Prostate gland (tissue), 2 donors: ENCODE measurements at places on chromosomes 16 and 17.

GRCh38 chr17:78842881-78843565, 2.4 kb upstream of the USP36 start:
- DNase-seq: no peak

- peak; percentile 64 for DNase-seq
Measured at GRCh38 chr16:31134625-31135534, 647 bp downstream of the PRSS8 start.

GRCh38 chr17:74637265-74637664, 13.7 kb upstream of the CD300E start:
- DNase-seq: no peak

GRCh38 chr17:54967621-54968261, 713 bp downstream of the COX11 start:
- DNase-seq: no peak

DNA sequence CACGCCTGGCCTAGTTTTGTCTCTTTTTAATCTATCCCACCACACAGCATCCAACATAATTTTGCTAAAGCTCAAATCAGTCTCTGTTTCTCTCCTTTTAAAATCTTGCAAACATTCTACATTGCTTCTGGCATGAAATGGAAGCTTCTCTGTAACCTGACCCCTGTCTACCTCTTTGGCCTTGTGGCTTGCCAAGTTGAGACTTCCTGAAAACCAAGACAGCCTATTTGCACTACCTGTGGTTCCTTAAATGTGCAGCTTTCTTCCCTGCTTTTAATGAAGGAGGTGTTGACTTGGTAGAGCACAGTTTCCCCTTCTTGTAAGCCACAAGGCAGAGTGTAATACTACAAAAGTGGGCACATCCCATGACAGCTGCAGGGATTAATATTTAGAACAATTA, 6.0 kb upstream of the CCL3 start:
- no peak for DNase-seq

- no peak for DNase-seq
Measured at GRCh38 chr16:3598236-3598635, 13.2 kb downstream of the SLX4 start.

DNA sequence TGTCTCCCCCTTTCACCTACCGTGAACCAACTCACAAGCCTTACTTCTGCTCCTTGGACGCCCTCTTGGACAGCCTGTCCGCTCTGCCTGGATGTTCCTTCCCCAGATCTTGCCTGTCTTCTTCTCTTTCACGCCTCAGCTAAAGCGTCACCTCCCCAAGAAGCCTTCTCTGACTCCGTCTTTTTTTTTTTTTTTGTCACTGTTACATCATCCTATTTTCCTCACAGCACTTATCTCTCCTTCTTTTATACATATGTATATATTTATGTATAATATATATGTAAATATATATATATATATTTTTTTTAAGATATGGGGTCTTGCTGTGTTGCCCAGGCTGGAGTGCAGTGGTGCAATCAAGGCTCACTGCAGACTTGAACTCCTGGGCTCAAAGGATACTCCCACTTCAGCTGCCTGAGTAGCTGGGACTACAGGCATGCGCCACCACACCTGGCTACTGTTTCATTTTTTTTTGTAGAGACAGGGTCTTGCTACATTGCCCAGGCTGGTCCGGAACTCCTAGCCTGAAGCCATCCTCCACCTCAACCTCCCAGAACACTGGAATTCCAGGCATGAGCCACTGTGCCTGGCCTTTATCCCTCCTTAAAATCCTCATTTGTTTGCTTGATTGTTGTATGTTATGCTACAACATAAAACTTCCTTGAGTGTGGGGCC, 16.5 kb upstream of the AKTIP start:
- no peak for DNase-seq

GRCh38 chr17:41513168-41513547, 5.5 kb downstream of the KRT15 start:
- DNase-seq: no peak

GRCh38 chr17:55530064-55530463, 18.8 kb upstream of the SMIM36 start:
- DNase-seq: no peak

DNA sequence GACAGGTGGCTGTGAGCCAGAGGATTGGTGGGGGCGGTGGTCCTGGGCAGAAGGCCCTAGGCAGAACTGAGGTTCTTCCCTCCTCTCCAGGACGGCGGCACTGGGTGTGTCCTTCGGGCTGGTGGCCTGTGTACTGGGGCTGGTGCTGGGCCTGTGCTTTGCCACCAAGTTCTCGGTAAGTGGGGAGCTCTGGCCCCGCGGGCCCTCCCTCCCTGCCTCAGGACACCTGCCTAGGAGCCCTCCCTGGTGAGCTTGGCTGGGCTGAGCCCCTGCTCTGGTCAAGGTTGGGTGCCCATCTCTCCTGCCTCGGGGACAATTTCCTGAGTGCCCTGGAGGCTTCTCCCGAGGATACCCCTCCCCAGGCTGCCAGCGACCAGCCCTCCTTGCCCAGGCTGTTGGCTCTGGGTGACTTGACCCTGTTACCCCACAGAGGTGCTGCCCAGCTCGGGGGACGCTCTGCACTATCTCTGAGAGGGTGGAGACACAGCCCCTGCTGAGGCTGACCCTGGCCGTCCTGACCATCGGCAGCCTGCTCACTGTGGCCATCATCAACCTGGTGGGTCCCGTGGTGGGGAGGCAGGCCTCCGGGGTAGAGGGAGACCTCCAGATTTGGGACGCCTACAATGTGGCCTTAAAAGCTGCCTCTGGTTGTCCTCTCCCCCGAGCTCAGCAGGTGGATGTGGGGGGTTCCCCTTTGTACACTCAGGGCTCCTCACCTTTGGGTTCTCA, 42.0 kb downstream of the ADCY7 start:
- no peak for DNase-seq

DNA sequence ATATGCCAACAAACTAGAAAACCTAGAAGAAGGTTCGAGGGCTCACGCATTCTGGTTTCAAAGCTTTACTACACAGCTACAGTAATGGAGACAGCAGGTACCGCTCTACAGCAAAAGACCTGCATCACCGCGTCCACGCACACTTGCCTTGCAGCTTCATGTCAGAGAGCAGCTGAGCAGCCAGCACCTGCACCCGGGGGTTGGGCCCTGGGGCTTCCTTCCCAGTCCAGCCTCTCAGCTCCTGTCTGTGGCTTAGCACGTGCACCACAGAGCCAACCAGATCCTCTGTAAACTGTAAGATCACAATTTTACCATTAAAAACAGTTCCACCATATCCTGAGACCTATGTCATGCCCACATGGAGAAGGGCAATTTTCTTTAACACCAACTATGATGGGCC, 15.3 kb downstream of the MEAK7 start:
- no peak for DNase-seq

DNA sequence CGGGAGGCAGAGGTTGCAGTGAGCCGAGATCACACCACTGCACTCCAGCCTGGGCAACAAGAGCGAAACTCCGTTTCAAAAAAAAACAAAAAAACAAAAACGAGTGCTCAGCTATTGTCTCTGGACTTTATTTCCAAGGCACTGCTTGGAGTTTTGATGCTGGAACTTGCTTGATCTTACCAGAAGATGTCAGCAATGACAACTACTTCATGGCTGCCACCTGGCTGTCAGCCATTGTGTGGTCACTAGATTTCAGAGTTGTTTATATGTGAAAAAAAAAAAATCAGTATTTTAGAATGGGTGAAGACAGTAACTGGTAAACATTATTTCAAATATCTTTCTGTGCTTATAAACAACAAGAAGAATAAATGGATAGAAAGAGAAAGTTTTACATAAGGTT, 26.3 kb upstream of the OR4D1 start:
- no peak for DNase-seq

GRCh38 chr16:86735727-86736126, 157.4 kb downstream of the FOXL1 start:
- DNase-seq: no peak

GRCh38 chr17:39676198-39676819, 8.1 kb downstream of the PNMT start:
- DNase-seq: peak; percentile 57

GRCh38 chr16:74734361-74735161, 33.9 kb upstream of the MLKL start:
- no peak for DNase-seq

DNA sequence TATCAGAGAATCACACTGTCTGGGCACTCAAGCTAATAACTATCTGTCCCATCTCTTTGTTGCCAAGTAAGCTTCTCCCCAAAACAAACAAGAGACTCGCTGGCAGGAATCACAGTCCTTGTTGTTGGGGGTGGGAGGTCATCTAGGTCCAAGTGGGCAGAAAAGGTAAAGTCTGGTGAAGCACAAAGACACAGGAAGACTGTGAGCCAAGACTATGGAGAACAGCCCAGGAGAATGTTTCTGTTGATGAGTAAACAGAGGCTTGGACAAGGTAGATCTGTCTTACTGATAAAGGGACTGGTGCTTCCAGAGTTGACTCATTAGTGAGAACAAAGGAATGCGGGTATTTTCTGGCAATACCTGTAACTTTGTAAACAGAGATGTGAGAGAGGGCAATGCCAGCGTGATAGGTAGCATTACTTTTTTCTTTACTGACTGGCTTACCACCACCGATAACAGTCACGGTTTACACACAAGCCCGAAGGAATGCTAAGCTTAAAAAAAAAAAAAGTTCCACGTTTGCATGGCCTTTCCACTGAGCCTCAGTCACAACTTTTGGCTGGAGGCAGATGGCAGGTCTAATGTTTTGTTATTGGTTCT, 11.5 kb upstream of the MMD start:
- peak; percentile 78 for DNase-seq

DNA sequence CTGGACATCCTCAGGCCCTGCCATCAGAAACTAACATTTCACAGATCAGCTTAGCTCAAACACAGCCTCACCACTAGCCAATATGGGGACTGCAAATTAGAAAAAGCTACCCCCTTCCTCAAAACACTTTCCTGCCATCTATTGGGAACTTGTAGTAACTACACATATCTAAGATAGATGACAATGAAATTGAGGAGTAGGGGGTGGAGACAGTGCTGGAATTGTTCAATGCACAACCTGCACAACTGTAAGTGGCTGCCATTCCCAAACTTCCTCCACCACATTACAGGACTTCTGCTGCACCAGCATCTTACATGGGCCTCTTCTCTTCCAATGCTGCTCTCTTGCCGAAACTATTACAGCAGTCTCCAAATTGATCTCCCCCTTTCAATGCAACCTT, 21.9 kb downstream of the AIPL1 start:
- DNase-seq: no peak

DNA sequence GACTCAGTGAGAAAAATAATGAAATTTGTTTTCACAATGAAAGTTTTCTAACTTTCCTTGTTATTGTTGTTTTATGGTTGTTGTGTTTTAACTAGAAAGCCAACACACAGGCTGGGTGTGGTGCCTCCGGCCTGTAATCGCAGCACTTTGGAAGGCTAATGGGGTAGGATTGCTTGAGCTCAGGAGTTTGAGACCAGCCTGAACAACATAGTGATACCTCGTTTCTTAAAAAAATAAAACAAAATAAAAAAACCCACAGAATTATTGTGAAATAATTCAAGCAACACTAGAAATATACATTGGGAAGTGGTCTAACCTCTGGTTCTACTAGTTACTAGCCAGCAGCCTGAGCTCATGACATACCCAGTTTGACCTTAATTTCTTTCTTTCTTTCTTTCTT, 630 bp downstream of the MILR1 start:
- DNase-seq: no peak

GRCh38 chr16:11147033-11147753, 108.8 kb downstream of the SOCS1 start:
- no peak for DNase-seq

DNA sequence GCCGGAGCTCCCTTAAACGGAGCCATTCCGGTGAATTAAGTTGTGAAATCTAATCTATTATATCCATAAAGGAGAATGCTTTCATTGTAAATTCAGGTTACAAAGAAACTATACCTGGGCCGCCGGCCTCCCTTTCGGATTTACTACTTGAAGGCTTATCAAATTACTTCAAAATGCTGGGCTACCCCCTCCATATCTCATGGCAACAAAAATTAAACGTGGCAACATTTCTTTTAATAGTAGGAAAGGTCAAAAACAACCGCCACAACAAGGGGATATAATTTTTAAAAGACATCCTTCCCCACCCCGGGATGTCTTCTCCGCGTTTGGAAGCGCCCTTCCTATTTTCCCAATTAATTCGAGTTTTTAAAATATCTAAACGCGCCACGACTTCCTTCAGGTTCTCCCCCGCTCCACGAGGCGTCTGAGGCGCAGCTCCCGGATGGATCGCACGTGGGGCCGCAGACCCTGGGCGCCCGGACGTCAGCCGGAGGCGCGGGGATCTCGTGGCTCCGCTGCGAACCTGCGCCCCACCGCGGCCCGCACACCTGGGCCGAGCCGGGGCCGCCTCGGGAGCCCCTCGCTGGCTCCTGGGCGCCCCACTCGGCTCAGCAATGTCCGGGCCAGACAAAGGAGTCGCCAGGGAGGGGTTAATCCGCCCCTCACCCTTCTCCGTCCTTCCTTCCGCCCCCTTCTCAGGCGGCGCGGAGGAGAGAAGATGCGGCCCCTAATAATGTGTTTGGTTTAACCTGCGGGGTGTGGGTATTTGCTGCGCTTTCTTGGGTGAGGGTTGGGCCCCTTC, 47.4 kb upstream of the SLC38A10 start:
- DNase-seq: no peak

- no peak for DNase-seq
Measured at GRCh38 chr17:45332989-45333701, 16.3 kb upstream of the MAP3K14 start.

DNA sequence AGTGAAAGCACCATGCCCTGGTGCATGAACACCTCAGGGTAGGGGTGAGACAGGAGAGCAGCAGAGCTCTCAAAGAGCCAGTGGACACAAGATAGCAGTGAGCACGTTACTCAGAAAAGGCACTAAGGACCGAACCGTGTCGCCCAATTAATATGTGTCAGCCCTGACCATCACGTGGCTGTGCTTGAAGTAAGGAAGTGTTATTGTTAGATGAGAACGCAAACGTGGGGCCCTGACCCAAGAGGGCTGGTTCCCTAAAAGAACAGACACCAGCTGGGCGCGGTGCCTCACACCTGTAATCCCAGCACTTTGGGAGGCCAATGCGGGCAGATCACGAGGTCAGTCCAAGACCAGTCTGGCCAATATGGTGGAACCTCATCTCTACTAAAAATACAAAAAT, 16.3 kb downstream of the AXIN1 start:
- DNase-seq: no peak

DNA sequence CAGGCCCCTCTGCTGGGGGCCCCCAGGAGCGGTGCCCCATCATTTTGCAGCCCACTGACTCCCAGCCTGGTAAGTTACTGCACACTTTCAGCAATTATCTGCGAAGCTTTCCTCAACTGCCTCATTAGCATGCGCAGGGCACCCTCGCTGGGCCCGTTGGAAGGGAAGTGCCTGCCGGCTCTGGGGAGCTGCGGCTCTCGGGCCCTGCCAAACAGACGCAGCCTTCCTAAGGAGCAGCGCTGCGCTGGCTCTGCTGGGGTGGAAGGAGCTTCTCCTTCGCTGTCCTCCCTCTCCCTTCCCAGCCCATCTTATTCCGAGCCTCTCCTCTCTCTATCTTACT, 71.0 kb downstream of the RBBP6 start:
- no peak for DNase-seq

GRCh38 chr16:10988164-10988803, 43.9 kb downstream of the CLEC16A start:
- DNase-seq: no peak
